Body of pancreas (tissue), 4 donors: ENCODE measurements at places on chromosomes 16 and 17. TPM values are rescaled to one million over a fixed set of nuclear protein-coding genes. Genes with fewer than 3 reads are reported as not detected.

- peak; percentile 78 for DNase-seq
Observed at GRCh38 chr17:37047631-37048104, 98.9 kb downstream of the AATF start.

GRCh38 chr16:82633964-82634600, 7.3 kb downstream of the CDH13 start:
- no peak for DNase-seq

GRCh38 chr17:47252209-47252608, 1.4 kb upstream of the ITGB3 start:
- no peak for DNase-seq

Gene TNK1
- total RNA-seq: 15.8 TPM

Gene VTN
- 6.6 TPM for total RNA-seq
